ENCODE measurements at places on chromosomes 1 and 21.
A peak's percentile ranks its signal among the peaks of the same experiment; 100 is the strongest.

- no peak for DNase-seq
These were observed 89.8 kb downstream of the UCK2 start for GRCh38 chr1:165917166-165917565.

GRCh38 chr21:43333298-43334062 lies 93.5 kb downstream of the SIK1 start:
- peak; percentile 90 for DNase-seq

- no peak for DNase-seq
These were observed 4.5 kb upstream of the C8B start for GRCh38 chr1:56970280-56970679.

DNA sequence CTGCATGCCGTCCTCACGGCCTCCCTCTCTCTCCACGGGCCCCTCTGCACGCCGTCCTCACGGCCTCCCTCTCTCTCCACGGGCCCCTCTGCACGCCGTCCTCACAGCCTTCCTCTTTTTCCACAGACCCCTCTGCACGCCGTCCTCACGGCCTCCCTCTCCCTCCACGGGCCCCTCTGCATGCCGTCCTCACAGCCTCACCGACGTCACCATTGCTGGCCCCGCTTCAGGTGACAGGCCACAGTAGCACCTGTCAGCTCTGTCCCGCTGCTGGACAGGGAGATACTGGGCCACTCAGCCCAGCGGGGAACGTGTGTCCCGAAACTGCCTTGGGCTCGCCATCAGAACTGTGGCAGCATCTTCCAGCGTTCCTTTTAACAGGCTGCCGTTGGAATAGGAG lies 82.8 kb upstream of the COL6A1 start:
- no peak for DNase-seq

DNA sequence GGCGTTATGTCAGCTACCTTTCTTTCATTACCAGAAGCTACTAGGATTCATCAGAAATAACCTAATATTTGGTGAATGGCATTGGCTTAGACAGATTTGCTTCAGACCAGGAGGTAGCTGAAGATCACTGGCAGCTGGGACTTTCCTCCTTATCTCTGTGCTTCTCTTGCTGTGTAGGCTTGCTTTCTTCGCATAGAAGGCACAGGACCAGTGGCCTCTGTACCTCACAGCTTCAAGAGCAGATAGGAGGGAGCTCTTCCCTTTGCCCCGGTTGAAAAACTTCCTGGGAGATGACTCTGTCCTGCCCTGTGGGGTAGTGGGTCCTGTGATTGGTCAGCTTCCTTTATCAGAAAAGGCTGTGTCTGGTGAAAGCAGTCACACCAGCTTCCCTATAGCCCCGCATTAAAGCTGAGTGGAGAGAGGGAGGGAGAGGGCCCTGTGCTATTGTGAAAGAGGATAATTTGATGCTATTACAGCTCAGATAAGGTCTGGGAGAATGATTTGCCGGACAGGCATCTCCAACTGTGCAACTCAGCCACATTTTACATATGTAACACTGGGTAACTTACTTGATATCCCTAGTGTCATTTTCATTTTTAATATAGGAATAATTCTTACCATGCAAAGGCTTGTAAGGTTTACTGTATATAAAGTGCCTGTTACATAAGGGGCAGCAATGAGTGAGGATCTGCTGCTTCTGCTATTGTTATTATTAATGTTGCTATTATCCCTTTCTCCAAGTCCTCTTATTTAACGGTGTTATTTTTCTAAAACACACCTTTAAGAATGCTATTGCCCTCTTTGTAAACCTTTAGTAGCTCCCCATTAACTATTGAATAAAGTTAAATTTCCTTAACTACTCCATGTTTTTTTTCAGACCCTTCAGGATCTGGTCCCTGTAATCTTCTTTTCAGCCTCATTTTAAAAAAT lies 31.6 kb downstream of the OSBPL9 start:
- peak; percentile 28 for DNase-seq

- peak; percentile 12 for DNase-seq
These were observed 1.0 kb downstream of the DDAH1 start for GRCh38 chr1:85463731-85464496.

- peak; percentile 39 for DNase-seq
These were observed 29.0 kb upstream of the KHDRBS1 start for GRCh38 chr1:31984419-31985347.

DNA sequence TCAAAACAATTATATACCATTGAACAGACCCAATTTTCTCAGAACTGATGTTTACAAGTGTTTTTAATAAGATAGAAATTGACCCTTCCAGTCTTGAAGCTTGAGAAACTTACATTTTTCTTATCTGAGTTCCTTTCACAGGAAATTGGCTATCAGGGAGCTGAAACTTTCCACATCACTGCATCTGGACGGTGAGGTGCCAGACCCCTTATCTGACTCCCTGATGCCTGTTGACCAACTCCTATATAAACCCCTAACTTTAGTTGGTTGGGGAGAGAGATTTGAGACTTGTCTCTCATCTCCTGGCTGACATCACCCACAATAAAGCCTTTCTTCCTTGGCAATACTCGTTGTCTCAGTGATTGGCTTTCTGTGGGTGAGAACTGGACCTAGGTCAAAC lies 31.4 kb downstream of the LACTBL1 start:
- no peak for DNase-seq

GRCh38 chr1:8598783-8599182 lies 218.7 kb downstream of the RERE start:
- DNase-seq = no peak

DNA sequence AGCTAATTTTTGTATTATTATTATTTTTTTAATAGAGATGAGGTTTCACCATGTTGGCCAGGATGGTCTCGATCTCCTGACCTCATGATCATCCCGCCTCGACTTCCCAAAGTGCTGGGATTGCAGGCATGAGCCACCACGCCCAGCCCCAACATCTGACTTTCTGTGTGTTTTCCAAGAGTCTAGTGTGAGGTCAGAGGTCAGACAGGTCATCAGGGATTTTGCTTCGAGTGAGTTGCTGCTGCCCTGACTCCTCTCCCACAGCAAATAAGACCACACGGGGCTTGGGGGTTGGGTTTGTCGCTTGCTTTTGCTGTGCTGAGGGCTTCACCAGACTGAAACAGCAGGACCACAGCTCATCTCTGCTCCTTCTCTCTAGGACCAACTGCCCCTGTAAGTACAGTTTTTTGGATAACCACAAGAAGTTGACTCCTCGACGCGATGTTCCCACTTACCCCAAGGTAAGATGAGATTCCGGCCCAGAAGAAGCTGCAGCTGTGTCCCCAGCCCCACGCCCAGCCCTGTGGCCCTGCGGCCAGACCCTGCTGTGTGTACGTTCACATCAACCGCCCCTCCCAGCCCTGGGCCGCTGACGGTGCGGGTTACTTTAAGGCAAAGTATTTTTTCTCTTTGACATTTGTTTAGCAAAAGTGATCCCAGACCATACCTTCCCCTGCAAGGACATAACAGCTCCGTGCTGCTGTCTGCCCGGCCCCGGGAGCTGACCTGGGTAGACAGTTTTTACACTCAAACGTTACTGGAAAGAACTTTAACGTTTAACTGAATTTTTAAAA lies 97.5 kb downstream of the PDE9A start:
- no peak for DNase-seq

GRCh38 chr1:24483441-24483840 lies 19.2 kb upstream of the RCAN3 start:
- DNase-seq = no peak

GRCh38 chr1:46131712-46132528 lies 509 bp downstream of the PIK3R3 start:
- DNase-seq = no peak

GRCh38 chr1:161864577-161864976 lies 98.5 kb downstream of the ATF6 start:
- peak; percentile 46 for DNase-seq

- DNase-seq = no peak
These were observed 1.1 kb downstream of the SLC27A3 start for GRCh38 chr1:153776352-153776751.

GRCh38 chr1:119794876-119795240 lies 16.4 kb downstream of the REG4 start:
- no peak for DNase-seq

- no peak for DNase-seq
These were observed at the start of gene TRIM67 for GRCh38 chr1:231161667-231162296. TSS of gene TRIM67 (plus strand) at chr1:231162058. CDS start at chr1:231162970, 912 bp downstream.

DNA sequence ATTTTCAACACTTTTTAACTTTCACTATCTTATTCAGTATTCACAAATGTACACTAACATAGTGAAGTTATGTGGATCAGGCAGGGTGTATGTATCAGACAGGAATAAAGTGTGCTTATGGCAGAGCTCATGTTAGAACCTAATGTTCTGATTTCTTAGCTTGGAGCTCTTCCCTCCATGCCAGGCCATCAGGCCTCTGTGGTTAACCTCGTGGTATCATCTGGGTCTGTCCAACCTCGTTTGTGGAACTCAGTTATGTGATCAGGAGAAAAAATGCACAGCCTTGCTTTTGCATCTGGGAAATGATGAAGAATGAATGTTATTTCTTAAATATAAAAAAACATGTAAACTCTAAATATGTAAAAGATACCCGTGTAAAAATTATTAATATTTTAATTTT lies 86.9 kb downstream of the MPZL1 start:
- DNase-seq = peak; percentile 26

- DNase-seq = no peak
These were observed 73.5 kb downstream of the SGIP1 start for GRCh38 chr1:66607458-66607857.

DNA sequence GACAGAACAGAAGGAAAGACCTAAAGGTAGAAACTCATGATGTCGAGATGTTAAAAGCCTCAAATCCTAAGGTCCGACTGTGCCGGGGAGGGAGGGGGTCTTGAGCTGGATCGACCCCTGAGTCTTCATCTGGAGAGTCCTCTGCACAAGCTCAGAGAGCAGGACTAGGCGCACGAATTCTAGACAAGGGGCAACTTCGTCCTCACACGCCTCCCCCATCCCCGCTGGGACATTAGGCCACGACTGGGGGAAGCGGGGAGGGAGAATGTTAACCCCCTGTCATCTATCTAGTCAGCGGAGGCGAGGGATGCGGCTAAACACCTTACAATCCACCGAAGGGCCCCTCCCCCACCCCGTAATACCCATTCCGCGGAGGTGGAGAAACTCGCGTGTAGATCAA lies 94.7 kb downstream of the PRKAB2 start:
- DNase-seq = no peak

DNA sequence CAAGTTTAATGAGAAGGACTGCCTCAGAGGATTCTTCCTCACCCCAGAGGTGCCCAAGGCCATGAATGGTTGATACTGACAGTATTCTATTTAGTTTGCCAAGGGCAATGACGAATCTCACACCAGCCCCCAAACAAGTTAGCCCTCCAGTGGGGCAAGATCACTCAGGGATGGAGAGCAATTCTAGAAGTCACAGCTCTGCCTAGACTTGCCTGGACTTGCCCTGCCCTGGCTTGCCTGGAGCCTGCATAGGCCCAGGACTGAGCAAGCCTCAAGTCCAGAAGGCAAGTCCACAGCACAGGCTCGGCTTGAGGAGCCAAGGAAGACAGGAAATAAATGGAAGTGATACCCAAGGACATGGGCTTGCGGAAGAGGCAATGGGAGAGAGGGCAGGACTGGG lies 39.5 kb upstream of the RGS16 start:
- no peak for DNase-seq

DNA sequence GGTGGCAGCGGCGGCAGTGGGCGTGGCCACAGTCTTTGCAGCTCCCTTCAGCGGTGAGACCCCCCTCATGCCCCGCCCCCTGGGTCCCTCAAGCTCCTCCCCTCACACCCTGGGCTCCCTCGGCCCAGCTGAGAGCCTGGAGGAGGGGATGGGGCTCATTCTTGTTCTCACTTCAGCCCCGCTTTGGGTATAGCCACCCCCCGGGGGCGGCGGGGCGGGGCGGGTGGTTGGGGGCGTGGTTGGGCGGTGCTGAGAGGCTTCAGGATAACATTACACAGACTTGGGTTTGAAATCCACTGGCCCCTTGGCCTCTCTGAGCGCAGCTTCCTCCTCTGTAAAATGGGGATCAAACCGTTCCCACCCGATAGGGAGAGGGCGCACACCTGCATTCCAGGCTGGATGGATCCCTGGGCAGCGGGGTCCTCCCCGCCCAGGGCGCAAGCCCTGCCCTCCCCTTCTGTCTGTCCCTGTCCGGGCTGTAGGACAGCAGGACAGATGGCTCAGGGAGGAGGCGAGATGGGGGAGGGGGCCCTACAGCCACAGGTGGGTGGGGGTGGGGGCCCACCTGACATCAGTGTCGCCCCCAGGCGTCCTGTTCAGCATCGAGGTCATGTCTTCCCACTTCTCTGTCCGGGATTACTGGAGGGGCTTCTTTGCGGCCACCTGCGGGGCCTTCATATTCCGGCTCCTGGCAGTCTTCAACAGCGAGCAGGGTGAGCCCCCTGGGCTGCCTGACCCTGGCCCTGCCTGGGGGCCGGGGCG lies 5.1 kb downstream of the CLCNKA start:
- no peak for DNase-seq

DNA sequence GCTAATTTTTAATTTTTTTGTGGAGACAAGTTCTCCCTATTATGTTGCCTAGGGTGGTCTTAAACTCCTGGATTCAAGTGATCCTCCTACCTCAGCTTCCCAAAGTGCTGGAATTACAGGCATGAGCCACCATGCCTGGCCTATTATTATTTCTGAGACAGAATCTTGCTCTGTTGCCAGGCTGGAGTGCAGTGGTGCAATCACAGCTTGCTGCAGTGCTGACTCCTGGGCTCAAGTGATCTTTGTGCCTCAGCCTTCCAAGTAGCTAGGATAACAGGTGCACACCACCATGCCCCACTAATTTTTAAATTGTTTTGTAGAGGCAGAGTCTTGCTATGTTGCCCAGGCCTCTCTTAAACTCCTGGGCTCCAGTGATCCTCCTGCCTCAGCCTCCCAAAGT lies 196.3 kb downstream of the CAMTA1 start:
- no peak for DNase-seq

DNA sequence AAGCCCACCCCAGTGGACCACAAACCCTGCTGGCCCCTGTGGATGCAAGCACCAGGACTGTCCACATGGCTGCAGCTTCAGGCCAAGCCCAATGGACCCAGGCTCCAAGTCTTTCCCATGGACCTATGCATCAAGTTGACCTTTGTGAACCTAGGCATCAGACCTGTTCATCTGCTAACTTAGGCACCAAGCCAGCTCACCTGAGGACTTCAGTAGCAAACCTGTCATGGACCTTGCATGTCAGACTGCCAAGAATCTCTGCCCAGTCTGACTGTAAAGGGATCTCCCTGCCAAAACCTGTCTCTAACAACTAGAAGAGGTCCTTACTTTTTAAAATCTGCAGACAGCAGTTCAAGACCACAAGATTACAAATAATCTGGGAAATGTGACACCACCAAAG lies 37.8 kb downstream of the FMO3 start:
- no peak for DNase-seq
